OCI-LY7 (cell line): ENCODE measurements at places on chromosomes 6 and 20.

DNA sequence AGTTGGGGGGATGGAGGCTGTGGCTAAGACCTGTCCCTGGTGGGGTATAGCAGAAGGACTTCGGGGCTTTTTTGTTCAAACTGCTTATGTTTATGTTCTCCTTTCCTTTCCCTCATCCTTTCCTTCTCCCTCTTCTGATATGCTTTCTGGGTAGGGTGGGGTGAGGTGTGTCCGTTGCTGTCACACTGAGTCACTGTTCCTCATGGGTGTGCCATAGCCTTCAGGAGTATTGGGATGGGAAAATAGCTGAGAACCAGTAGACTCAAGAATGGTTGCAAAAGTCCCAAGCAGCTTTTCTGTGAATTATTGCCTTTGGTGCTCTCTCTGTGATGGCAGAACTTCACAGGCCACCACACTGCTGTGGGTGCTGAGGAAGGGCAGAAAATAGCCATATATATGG lies 39.6 kb downstream of the TPD52L1 start:
- no peak for DNase-seq

DNA sequence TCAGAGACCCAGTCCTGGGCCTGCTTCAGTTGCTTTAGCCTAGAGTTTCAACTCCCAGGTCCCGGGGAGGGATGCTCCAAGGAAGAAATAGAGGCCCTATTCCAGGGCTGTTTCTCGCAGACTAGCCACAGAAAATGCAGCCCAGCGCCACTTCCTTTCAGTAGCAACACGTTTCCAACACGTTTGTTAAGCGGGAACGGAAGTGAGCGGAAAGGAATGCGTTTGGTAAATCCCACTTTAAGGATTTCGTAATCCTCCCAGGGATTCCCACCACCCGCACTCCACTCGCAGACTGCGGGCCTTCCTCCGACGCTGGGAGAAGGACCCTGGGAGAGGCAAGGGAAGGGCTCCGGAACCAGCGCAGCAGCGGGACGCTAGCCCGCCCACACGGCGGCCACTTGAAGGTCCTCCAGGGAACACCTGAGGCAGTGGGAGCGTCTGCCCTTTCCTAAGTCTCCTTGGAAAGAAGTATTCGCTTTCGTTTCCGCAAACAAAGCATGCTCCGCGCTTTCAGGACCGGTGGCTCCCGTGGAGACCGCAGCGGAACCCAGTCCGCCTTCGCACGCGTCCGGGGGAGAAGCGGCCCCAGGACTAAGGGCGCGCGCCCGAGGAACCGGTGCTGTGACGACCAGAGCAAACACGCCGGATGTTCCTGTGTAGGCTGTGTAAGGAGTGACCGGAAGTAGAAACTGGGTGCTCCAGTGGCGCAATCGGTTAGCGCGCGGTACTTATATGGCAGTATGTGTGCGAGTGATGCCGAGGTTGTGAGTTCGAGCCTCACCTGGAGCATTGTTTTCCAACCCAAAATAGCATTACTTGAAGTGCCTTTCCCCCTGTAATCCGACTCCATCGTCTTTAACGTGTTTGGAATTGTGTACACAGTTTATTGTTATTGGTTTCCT lies 227.6 kb upstream of the PRSS16 start:
- DNase-seq, result no peak

- DNase-seq, result no peak
Measured at GRCh38 chr20:25629816-25630499, 6.1 kb upstream of the NANP start.

- DNase-seq, result no peak
Measured at GRCh38 chr6:2920671-2921112, 17.6 kb upstream of the SERPINB9 start.

DNA sequence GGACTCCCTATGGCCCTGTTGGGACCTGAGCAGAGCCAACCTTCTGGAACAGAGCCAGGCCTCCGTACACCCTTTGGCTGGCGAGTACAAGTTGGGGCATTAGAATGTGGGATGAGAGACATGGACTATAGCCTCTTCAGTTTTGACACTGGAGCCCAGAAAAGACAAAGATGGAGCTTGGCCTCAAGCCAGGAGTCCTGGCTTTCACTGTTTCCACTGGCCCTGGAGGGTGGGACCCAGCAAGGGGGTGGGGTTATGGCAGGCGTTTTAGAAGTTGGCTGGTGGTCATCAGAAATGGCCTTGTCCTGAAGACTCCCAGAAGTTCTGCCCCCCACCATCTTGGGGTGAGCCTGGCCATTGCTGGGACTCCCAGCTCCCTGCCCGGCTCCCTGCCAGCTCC lies 21.8 kb downstream of the ITPR3 start:
- DNase-seq, result no peak
